Frontal cortex (tissue), 4 donors: ENCODE measurements at places on chromosomes 7 and 10.

- no peak for DNase-seq
Measured at GRCh38 chr10:76711222-76711997, 926.2 kb downstream of the KCNMA1 start.

DNA sequence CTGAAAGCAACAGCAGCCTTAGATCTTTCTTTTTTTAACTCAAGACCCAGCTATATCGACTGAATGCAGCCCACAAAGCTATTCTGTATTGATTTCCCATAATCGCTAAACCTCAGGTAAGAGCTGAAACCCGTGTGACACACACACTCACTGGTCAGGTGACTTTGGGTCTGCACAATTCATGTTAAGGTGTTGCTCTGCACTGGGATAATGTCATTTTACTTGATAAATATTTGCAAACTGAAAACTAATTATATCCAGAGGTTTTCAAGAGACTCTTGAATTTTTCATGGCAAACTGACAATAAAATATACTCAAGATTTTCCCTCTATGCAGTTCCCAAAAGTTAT lies 33.1 kb downstream of the SCRN1 start:
- DNase-seq = no peak

DNA sequence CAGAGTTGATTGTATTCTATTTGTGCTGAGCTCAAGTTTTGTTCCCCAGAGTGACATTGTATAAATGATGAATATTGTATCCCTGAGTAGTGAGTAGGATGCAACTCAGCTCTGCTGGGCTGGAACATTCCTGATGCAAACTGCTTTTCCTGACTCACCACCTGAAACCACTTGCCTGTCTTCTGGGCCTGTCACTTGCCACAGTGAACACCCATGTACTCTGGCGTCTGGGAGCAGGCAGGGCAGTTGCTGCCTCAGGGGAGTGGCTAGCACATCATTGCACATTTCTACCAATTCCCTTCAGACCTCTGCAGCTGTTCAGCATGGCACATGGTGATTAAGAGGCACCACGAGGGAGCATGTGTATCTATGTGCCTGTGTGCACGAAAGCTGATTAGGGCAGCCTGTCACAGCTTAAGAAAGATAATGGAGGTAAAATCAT lies 157.3 kb downstream of the SND1 start:
- DNase-seq = no peak

DNA sequence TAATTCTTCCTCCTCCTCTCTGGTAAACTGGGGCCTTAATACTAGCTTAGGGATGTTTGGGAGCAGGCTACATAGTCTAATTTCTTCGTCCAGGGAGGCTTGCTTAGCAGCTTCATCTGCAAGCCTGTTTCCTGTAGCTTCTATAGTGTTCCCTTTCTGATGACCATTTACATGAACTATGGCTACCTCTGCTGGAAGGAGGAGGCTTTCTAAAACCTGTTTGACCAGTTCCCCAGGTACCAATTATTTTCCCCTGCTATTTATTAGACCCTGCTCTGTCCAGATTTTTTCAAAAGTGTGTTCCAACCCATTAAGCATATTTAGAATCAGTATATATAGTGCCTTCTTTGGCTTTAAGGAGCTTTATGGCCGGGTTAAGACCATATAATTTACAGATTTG lies 38.8 kb upstream of the DNAH11 start:
- no peak for DNase-seq

GRCh38 chr10:62666275-62666674 lies 138.2 kb upstream of the ADO start:
- DNase-seq = no peak

DNA sequence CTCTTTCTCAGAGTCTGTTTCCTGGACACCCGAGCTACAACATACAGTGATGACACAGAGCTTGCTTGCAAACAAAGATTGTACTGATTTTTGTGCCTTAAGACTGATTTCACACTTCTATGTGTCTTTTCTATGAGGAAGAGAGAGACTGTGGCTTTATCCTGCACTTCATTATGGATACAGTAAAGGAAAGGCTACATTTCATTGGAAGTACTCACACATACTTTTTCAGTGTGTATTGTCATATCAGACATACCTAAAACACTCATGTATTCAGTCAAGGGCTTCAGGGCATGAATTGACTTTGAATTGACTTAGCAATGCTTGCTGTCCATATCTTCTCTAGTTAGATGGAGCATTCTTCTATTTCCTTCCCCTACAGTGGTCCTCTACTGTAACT lies 135.5 kb upstream of the IMMP2L start:
- DNase-seq = no peak

DNA sequence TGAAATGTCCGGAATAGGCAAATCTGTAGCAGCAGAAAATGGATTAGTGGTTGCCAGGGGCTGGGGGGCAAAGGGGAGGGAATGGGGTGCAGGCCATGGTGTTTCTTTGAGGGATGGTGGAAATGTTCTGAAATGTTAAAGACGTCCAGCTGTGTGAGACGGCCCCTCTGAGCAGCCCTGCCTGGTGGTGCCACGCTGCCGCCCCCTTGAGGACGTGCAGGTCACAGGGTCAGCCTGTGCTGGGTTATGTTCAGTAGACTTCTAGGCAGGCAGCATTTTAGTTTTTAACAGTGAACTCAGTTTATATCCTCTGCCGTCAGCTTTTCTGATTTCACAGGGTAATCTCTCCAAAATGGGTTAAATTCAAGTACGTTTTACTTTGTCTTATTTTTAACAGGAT lies 9.4 kb downstream of the NUB1 start:
- no peak for DNase-seq

GRCh38 chr10:86375204-86375603 lies 8.6 kb upstream of the GRID1 start:
- no peak for DNase-seq

DNA sequence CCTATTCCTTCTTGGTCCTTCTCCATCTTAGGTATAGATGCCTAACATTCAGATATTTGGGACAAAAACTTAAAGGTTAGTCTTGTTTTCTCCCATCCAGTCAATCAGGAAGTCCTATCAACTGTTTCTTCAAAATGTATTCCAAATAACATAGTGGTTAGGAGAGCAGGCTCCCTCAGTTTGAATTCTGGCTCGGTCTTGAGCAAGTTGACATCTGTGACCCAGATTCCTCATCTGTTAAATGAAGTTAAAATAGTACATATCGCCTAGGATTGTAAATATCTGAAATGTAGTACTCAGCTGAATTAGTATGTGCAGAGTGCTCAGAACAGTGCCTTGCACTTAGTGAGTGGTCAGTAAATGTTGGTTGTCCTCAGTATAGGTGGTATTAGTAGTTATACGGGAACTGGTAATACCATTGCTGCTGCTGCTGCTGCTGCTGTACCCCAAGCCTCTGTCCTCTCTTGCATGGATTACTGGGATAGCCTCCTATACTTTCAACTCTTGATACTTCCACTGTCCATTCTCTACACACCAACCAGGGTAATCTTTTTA lies 58.6 kb downstream of the RALA start:
- DNase-seq = no peak

DNA sequence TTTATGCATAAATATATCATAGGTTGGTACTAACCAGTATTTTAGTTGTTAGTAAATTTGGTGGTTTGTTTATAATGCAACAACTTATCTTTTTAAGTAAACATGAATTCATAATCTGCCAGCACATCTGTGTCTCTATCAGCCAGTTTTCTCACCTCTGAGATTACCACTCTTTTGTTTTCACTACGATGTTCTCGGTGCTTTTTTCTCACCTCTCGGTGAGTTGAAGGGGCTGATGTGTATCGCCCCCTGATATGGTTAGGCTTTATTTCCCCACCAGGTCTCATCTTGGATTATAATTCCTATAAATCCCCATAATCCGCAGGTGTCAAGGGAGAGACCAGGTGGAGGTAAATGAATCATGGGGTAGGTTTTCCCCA lies 114.1 kb downstream of the CAMK1D start:
- no peak for DNase-seq

- DNase-seq = no peak
Measured at GRCh38 chr7:151340794-151341356, 737 bp upstream of the NUB1 start.

DNA sequence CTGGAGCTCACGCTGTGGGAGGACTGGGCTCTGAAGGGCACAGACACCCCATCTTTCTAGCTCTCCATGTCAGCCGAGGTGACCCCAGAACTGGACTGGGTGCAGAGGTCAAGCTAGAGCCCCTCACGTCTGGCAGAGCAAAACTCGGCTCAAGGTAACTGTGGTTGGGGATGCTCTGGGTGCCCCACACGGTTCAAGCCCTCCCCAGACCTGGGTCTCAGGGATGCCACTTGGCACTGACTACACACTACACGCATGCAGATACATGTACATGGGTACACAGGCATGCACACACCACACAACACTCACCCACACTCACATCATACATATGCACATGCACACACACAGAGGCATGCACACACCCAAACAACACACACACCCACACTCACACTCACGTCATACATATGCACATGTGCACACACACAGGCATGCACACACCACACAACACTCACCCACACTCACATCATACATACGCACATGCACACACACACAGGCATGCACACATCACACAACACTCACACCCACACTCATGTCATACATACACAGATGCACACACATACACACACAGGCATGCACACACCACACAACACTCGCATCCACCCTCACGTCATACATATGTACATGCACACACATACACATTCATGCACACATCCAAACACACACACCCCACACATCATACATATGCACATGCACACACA lies 219.3 kb downstream of the DNAJB6 start:
- DNase-seq = no peak

DNA sequence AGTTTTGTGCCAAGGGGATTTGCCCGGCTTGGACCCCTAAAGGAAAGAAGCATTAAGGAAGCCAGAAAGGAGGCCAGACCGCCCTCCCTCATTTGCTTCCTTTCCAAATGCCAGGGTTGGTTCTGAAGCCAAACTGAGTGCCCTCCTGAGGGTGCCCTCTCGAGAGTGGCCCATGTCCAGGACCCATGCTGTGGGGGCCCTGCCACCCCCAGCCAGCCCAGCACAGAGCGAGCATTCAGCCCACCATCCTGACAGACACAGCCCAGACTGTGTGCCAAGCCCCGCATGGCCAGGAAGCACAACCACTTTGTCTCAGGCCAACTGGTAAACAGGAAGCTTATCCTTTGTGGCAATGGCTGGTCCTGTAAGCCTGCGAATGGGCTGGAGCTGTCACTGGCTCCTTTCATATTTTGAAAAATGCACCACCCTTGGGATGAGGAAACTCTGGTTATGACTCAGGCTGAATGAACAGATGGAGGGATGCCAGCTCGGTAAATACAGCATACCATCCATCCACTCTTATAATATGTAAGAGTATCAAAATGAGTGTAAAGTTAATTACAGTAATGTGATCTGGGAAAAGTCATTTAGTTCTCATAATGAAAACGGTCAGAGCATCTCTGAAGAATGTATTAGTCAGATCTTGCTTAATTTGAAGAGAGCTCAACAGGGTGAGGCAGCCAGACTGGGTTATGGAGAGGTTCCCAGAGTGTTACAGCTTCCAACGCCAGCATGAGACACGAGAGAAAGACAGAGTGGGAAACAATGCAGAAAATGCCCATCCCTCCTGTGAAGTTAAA lies 65.0 kb downstream of the STK17A start:
- DNase-seq = peak; percentile 44

- DNase-seq = no peak
Measured at GRCh38 chr10:112678987-112679386, 232.0 kb downstream of the VTI1A start.

DNA sequence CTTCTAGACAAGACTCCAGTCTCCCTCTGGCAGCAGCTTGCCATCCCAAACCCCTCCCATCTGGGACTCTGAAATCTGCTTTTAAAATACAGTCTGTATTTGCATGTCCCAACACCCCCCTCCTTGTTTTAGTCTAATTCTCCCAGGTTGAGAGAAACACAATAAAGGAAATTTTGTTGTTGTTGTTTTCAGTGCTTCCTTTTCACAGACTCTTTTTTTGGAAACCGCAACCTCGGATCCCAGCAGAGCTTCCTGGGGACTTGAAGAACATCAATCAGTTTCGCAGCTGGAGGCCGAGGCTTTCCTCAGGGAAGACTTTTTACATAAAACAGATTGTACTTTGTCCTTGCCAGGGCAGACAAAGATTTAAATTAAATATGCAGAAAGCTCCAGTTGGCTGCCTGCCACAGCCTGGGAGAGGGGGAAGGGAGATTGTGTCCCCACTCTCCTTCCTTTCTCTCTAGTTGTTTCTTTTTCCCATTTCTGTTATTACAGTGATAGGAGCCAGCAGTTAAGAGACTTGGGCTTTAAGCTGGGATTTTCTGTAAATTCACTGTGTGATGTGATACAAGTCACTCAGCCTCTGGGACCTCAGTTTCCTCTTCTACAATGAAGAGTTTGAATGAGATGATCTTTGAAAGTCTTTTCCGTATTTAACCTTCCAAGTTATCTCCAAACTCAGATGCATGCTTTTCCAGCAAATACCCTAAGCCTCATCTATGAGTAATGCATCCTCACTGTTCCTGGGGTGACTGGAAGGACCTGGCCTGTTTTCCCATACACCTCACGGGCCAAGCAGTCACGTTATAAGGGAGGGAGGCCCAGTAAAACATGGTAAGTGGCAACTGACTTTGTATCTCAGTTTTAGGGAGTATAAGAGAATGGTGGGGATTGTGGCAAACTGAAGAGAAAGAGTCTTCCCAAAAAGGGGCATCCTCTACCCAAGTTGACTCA lies 192.3 kb downstream of the REEP3 start:
- no peak for DNase-seq

- DNase-seq = no peak
Measured at GRCh38 chr10:110784198-110784597, 87.5 kb upstream of the PDCD4 start.

DNA sequence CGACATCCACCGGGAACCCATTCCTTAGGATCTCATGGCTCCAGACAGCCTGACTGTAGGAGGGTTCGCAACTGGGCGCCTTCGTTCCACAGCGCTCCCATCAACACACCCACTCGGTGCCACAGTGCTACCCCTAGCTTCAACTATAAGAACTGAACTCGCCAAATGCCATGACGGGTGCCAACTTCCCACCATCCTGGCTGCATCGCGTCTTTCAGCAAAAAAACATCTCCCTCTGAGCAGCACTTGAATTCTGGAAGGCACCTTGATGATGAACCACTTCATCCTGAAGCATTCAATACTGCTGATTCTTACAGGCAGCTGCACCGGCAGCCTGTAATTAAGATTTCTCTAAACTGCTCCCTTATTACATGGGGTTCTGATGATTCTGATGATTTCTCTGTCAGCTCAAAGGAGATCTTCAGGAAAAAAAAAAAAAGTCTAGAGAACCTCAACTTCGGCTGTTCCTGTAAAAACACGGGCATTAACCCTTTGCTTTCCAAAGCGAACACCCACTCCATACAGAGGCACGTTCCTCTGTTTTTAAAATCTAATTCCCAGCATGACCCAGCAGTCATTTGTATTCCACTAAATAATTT lies 1.3 kb downstream of the CYTH3 start:
- peak; percentile 64 for DNase-seq

GRCh38 chr10:74293686-74294371 lies 142.8 kb downstream of the ADK start:
- DNase-seq = no peak

GRCh38 chr10:129859536-129859935 lies 104.5 kb downstream of the EBF3 start:
- no peak for DNase-seq

DNA sequence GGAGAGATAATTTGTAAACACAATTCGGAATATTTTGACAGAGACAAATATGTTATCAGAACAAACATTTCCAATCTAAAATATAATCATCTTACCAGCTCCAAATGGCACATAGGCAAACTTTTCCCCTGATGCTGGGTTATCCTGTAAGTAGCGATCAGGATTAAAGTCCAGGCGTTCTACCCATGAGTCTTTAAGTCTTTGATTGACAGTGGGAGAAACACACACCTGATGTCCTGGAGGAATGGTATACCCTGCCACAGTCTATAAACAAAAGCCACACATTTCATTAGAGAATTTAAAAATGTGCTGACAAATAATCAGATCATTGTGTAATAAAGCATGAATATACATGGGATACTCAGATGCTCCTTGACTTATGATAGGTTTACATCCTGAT lies 17.3 kb downstream of the CYP51A1 start:
- no peak for DNase-seq
